CD4-positive, alpha-beta T cell treated with Interferon alpha-2 for 1 hour (primary cell): ENCODE measurements at places on chromosomes 12 and 14.

DNA sequence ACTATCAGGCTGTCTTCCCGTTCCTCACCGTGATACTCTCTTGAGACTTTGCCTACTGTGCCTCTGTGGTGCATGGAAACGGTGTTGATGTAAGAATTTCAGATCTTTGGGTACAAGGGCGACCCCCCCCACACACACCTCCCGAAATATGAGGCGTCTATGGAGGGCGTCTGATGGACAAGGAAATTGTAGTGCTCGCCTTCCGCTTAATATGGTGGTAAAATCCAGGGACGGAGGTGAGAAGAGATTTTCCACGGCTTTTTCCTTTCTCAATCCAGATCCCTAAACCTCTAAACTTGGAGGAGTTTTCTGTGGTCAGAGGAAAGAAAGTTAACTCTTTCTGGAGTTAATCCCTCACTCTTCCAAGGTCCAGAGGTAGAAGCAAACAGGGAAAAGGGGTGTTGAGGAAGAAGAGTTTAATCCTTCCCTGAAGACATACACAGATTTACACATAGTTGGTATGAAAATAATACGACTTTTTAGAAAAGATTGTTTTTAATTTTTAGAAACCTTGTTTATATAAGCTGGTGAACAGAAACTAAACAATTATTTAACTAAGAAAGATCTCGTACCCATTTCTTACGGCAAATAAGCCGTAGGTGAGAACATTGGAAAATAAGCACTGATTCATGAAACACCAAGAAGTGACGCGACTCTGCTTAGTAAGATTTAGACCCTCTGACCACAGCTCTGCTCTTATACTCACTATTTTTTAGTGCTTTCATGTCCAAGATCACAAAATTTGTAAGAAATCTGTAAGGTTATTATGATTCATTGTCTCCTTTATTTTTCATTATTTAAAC lies 23.1 kb upstream of the RNASE12 start:
- no peak for DNase-seq

GRCh38 chr12:23756416-23756815 lies 193.1 kb downstream of the SOX5 start:
- DNase-seq, result no peak

DNA sequence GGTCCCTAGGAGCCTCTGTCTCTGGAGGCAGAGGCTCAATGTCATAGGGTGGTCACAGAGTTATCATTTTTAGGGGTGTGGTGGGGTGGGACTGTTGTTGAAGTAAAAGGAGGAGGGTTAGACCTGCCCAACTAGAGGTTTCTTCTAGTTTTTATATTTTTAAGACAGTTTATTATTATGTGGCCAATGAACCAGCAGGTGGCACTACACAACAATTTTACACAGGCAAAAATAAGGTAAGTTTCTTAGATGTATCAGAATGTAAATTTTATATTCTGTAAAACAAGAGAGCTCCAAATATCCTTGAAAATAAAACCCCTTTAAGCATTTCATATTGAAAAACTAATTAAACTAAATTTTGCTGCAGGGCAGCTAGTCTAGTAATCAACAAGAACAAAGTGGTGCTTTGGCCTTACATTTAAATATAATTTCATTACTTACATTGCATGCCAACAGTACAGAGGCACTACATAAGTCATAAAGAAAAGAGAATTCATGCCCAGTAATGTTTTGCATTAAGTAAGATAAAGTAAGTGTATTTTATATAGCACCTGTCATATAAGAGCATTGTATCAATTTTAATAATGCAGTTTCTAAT lies 22.2 kb upstream of the OVCH1 start:
- DNase-seq, result no peak

- DNase-seq, result no peak
Observed at GRCh38 chr12:52984136-52984535, 22.1 kb upstream of the EIF4B start.

DNA sequence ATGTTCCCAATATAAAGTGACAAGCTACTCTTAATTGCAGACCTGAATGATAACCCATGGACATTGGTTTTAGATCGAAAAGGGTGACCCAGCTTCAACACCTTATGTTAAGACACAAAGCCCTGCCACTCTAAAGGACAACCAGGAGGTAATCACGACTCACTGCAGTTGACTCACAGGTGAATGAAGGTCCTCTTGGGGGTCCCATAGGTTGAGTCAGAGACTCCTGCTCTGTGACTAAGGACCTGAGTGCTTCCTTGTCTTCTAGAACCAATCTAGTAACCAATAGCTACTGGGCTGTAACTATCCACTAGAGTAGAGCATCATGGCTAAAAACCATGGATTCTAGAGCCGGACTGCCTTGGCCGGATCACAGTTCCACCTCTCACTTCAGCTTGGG lies 73.8 kb downstream of the KCNK10 start:
- DNase-seq, result no peak

- DNase-seq, result no peak
Observed at GRCh38 chr12:115672086-115672485, 605.4 kb downstream of the MED13L start.
